Activated CD4-positive, alpha-beta T cell treated with anti-CD3 and anti-CD28 coated beads for 36 hours (primary cell): ENCODE measurements at places on chromosomes 2 and 18. TPM values are rescaled to one million over a fixed set of nuclear protein-coding genes. Genes with fewer than 3 reads are reported as not detected.

GRCh38 chr18:79393181-79393634, 2.5 kb upstream of the NFATC1 start:
- peak; percentile 48 for DNase-seq

DNA sequence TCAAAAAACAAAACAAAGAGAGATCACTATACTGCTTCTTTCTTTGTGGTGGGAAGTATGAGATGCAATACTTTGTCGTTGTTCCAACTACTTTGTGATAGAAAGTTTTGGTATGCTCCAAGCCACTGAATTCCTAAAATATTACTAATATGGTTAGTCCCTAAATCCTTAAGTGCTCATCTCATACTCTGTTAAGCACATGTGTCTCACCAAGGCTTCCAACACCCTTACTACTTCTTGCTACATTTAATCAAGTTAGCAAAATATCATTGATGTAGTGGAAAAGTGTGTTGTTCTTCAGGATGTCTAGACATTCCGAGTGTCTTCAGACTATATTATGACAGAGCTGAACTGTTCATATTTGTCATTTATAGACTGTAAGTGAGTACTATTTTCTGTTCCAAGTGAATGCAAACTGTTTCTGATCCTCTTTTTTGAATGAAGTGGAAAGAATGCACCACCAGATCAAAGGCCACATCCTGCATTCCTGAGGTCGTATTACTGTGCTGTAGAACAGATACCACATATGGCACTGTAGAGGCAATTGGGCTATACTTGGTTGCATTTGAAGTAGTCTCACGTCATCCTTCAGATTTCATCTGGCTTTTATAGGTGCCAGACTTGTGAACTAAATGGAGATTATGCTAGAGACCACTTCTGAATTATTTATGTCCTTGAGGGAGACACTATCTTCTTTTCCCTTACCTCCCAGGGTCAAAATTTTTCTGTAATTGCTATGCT, 298.4 kb upstream of the ZNF521 start:
- no peak for DNase-seq

DNA sequence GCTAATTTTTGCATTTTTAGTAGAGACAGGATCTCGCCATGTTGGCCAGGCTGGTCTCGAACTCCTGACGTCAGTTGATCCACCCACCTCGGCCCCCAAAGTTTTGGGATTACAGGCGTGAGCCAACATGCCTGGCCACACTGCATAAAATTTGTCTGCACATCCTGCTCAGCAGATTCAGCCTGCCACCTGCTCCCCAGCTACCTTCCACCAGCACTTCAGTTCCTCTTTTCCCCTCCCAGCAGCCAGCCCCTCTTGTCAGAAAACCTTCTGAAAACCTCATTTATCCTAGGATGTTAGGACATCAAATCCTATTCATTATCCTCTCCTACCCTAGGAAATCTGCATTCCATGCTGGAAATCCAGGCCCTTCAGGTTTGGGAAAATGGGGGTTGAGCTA, 99.4 kb upstream of the STPG4 start:
- no peak for DNase-seq

The CD207 gene
- not detected for total RNA-seq

The MALL gene
- total RNA-seq: 1.6 TPM

The EVX2 gene
- not detected for total RNA-seq

The SCYGR4 gene
- total RNA-seq: not detected

The HOXD9 gene
- total RNA-seq: not detected
